ENCODE measurements at places on chromosomes 11 and 22. TPM values are rescaled to one million over a fixed set of nuclear protein-coding genes. Genes with fewer than 3 reads are reported as not detected.

GRCh38 chr11:119901657-119902577, 172.9 kb upstream of the NECTIN1 start:
- no peak for DNase-seq

DNA sequence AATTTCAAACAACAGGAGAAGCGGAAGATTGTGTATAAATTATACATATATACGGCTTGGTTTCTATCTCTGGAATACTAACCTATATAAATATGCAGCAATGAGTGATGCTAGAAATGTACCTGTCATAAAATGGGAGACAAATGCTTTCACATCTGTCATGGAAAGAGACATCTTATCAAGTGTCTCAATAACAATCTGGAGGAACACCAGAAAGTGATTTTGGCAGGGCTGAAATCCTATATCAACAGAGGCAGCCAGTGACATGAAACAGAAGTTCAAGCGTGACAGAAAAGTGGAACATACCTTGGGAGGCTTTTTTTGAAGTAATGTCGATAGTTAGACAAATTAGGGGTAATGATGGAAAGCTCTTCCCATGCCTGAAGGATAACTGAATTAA, 834.6 kb downstream of the JRKL start:
- no peak for DNase-seq

GRCh38 chr22:32583921-32584335, 109.3 kb downstream of the FBXO7 start:
- DNase-seq, result no peak

The TNKS1BP1 gene
- total RNA-seq, result 122 TPM

- DNase-seq, result no peak
These were observed 13.7 kb upstream of the SCGB2A2 start for GRCh38 chr11:62256281-62256680.

DNA sequence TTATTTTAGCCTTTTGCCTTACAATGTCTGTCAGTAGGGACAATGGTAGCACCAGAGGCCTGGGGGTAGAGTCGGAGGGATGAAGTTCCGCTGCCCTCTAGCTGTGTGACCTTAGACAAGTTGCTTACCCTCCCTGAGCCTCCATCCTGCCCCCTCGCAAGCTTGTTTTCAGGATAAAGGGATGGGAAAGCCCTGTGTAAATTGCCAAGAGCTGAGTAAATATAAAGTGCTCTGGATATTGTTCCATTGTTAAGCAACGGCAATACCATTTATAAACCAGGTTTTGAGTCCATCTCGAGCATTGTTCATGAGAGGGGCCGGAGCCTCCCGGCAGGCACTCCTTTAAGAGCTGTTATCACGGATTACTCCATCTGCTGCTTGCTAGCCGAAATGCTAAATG, 72.9 kb downstream of the ZBTB16 start:
- no peak for DNase-seq

The MUC5AC gene
- not detected for total RNA-seq

GRCh38 chr11:104075091-104075490, 38.7 kb downstream of the DDI1 start:
- no peak for DNase-seq

GRCh38 chr11:9814108-9814507, 150.2 kb downstream of the SWAP70 start:
- DNase-seq, result no peak

The OR5L1 gene
- not detected for total RNA-seq

DNA sequence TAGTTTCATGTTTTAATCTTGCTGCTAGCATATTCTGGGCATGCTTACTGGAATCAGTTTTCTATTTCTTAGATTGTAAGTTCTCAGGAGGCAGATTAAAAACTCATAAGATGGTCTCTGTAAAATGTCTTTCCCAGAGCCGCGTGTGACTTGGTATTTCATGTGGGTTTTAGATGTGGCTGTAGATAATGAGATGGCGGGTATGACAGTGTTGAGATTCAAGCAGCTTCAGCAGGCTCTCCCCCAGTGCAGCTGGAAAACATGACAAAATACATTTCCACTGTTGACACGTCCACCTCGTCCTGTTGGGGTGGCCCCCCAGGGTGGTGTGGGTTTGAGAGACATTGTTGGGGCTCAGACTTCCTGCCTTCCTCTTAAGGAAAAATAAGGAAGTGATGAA, 106.8 kb downstream of the KIRREL3 start:
- no peak for DNase-seq

The LGR4 gene
- total RNA-seq, result 61.7 TPM

DNA sequence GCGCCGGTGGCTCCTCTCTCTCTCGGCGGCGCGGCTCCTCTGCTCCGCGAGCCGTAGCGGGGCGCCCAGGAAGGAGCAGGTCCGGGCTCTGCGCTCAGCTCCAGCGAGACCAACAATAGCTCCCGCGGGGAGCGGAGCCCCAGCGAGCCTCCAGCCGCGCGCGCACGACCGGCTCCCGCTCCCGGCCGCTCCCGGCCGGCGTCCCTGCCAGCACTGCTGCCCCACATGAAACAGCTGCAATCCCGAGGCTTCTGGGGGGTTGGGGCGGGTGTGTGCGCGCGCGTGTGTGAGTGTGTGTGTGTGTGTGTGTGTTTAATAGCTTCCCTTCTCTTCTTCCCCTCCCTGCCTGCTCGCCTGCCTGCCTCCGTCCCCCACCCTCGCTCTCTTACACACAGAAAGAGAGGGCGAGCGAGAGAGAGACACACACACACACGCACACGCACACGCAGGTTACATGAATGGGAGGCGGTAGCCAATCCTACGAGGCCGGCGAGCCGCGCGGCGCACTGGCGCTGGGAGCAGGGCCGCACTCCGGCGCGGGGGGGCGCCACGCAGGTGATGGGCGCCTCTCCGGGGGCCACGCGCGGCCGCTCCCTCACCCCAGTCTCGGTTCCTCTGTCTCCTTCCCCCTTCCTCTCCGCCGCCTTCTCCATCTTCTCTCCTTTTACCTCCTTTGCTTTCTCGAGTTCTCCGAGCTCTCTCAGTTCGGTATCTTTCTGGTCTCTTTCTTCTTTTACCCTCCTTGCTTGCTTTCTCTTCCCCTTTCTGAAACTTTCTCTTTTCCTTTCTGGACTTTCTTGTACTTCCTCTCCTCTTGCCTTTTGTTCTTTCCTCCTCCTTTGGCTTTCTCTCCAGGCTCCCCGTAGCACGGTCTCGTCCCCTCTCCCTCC, at the start of gene TENM4:
TENM4 (minus strand) TSS at position 460 of the 890 bp plus-strand sequence. CDS start 371,086 bp downstream, outside the sequence.
- no peak for DNase-seq

DNA sequence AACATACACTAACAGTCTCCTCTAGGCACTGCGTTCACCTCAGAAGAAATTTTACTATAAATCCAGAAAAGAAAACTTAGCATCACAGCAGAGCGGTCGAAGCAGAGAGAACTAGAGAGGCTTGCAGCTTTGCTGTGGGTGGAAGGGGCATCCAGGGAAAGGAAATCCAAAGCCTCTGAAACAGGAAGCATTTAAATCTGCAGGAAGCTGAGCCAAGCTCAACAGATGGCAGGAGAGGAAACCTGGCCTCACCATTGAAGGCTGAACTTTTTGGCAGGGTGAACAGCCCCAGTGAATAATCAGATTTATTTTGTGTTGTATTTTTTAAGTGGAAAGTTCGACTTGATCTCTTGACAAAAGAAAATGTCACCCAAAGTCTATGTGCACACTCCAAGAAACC, 858.1 kb downstream of the OPCML start:
- no peak for DNase-seq

- DNase-seq, result no peak
These were observed 97.4 kb downstream of the NTM start for GRCh38 chr11:131467645-131468394.

DNA sequence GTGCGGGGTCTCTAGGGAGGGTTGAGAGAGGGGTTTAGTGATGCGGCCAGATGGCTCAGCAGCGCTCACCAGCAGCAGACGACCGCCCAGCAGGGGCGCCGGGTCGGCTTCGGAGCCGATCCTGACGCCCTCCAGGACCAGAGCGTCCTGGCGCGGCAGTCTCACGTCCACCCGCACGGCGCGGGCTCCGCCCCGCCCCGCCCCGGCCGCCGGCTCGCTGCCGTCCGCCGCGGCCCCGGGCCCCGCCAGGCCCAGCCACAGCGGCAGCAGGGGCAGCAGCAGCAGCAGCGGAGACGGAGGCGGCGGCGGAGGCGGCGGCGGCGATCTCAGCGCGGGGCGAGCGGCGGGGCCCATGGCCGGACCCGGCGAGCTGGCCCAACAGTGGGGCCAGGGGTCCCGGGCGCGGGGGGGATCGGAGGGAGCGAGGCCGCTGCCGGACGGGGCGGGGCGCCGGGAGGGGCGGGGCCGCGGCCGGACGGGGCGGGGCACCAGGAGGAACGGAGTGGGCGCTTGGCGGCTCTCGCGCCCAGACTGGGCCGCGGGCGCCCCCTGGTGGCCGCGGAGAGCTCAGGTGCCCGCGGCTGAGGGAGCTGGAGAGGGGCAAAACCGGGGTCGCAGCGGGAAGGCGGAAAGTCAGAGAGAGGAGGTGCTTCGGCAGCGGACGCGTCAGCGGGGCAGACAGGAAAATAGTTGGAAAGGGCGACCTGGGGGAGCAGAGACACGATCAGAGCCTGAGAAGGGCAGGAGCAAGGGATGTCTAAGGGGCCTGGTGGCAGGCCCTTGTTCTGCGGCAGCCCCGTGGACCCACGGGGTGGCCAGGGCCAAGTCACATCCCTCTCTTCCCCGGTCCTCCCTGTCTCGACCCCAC, at the start of gene RNF215:
RNF215 (minus strand) TSS at position 452 of the 868 bp plus-strand sequence; CDS start at position 354, 98 bp downstream.
- DNase-seq, result peak; percentile 77

DNA sequence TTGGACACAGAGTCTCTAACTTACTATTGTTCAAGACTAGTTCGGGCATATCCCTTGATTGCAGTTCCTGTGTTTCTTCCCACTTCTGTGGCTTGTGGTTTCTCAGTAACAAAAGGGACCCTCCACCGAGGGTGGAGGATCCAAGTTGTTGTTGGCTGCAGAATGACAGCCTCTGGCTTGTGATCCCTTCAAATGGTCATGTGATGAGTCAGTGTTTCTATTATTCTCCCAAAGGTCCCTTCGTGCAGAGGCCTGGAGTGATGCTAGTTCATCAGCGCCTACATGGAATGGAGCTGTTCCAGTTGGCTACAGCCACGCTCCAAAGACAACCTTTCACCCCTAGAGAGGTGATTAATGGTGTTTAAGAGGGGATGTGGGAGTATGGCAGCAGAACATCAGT, 2.6 kb upstream of the VWCE start:
- DNase-seq, result no peak

The NELL1 gene
- total RNA-seq, result not detected

DNA sequence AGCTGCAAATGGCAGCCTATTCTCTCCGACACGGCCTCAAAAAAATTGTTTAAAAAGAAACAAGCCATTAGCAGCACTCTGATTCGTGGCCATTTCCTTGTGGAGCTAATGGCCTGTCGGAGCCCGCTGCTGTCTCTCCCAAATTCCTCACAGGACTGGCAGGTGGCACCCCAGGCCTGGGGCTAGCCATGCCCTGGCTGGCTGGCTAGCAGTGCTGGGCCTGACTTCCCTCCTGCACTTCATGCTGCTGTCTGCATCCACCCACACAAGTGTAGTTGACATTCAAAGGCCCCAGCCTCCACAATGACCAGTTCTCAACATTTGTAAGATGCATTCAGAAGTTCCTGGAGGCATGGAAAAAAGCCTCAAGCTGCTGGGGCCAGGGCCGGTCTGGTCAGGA, 61.5 kb downstream of the SMCO4 start:
- DNase-seq, result no peak

GRCh38 chr11:12845739-12846358, 163.3 kb upstream of the RASSF10 start:
- DNase-seq, result no peak

The RBMXL2 gene
- not detected for total RNA-seq

GRCh38 chr11:128857341-128857740, 9.8 kb downstream of the KCNJ1 start:
- no peak for DNase-seq

The OR10A3 gene
- not detected for total RNA-seq

DNA sequence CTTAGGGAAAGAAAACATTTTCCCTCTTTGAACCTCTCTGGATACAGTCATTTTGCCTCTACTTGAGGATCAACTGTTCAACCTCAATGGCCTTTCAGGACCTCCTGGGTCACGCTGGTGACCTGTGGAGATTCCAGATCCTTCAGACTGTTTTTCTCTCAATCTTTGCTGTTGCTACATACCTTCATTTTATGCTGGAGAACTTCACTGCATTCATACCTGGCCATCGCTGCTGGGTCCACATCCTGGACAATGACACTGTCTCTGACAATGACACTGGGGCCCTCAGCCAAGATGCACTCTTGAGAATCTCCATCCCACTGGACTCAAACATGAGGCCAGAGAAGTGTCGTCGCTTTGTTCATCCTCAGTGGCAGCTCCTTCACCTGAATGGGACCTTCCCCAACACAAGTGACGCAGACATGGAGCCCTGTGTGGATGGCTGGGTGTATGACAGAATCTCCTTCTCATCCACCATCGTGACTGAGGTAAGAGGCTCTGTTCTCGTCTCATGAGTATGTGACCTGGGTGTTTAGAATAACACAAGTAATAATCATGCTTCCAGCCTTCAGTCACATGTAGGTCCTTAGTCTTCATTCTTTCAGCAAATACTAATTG, 495 bp downstream of the SLC22A9 start:
- no peak for DNase-seq
